GM06990 (cell line): ENCODE measurements at places on chromosomes 11 and 22.

GRCh38 chr22:36760786-36761185 lies 15.1 kb downstream of the IFT27 start:
- DNase-seq, result no peak

- no peak for DNase-seq
Measured at GRCh38 chr22:28604966-28605761, 74.5 kb downstream of the TTC28 start.

DNA sequence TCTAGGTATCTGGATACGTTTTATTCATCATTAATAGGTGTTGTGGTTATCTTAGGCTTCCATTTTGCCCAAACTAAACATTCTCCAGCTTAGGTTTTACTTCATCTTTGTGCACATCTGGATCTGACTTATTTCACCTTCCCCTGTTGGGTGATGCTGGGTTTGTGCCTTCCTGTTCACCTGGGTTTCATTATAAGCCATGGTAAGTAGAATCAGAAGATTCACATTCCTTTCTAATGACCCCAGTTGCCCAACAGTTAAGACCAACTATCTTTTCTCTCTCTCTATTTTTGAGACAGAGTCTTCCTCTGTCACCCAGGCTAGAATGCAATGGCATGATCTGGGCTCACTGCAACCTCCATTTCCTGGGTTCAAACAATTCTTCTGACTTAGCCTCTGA lies 44.6 kb downstream of the LMO2 start:
- DNase-seq, result no peak

GRCh38 chr22:44919691-44920090 lies 90.1 kb downstream of the PHF21B start:
- no peak for DNase-seq

DNA sequence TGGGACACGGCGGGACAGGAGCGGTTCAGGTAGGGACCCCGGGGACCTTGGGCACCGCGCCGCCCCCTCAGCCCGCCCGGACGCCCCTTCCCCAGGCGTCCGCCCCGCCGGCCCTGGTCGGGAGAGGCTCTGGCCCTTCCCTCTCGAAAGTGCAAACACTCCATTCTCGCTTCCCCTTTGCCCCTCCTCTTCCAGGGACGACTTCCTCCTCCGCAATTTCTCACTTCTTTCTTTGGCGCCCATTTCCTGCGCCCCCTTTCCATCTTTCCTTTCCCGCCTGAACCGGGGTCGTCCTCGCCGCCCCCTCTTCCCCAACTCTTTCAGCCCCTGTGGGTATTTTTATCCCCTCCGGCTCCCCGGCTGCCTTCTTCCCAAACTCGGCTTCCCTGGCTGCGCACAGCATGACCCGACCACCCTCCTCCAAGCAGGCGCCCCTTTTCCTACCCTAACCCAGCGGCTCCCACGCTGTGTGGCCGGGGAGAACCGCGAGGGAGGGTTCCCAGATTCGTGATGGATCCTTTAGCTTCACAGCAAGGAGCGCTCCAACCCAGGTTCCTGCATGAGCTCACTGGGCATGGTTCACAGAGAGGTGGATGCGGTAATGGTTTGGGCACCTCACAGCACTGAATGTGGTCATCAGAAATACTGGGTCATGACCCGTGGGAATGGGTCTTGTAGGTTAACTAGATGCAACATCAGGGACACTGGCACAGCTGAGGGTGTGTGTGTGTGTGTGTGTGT lies 689 bp downstream of the RAB39A start:
- DNase-seq, result peak; percentile 43

- DNase-seq, result no peak
Measured at GRCh38 chr11:92846491-92847125, 122.8 kb upstream of the MTNR1B start.

GRCh38 chr11:15289723-15290122 lies 175.0 kb downstream of the INSC start:
- DNase-seq, result no peak
